NB4 (cell line): ENCODE measurements at places on chromosomes 7 and 10.

DNA sequence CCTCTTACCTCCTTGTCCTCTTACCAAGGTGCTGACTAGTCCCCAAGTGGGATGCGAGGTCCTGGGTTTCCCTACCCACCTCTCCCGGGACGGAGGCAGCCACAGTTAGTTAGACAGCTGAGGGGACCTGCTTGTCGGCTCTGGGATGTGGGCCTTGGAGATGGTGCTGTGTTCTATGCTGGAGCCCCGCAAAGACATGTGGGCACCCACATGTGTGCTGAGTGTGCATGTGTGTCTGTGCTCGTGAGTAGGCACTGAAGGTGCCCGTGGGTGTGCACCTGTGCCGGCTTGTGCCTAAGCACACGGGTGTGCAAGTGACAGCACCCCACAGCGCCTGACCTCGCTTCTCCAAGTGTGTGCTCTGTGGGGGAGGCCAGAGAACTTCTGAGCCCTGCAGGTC lies 62.2 kb downstream of the NEURL1 start:
- DNase-seq, result no peak

DNA sequence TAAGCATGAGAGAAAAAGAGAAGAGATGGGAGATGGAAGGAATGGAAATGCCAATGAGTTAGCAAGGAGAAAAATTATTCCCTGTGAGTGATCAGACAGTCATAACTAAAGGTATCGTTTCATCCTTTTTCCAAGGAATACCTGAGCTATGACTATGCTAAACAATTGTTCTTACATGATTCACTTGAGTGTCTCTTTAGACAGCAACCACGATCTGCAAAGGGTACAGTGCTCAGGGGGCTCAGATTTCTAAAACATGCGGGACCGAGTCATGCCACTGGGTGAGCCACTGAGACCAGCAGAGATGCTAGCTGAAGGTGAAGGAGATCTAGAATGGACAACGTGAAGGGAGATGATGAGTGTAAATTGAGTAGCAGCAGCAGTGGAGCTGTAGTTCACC lies 78.0 kb upstream of the CTTNBP2 start:
- DNase-seq, result no peak

GRCh38 chr7:21946222-21946709 lies 567 bp upstream of the CDCA7L start:
- no peak for DNase-seq

DNA sequence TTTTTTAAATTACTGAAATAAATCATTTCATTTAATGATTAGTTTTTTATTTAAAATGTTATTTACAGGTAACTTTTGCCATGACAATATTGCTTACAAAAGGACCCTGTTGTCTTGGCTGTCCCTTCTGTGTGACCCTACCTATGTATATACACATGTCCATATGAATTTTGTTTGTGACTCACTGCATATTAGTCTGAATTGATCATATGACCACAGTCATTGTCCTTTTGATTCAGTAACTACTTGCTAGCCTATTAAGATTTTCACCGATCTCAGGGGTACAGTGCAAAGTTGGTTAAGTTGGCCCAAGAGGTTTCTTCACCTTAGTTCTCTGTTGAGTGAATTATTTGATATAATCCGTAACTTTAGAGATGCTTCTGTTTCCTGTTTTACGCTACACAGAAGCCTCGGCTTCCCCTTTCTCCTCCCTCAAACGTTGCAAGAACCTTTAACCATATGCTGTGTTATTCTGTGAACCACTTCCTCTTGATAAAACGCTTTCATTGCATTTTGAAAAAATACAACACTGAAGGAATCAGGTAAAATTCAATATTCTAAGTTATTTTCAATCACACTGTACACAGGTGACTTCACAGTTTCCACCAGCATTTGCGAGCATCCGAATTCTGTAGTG lies 43.9 kb downstream of the APBB1IP start:
- peak; percentile 84 for DNase-seq
